ENCODE measurements at places on chromosomes 3 and 15. TPM values are rescaled to one million over a fixed set of nuclear protein-coding genes. Genes with fewer than 3 reads are reported as not detected.

- DNase-seq: peak; percentile 69
These were observed 20.5 kb downstream of the WDR73 start for GRCh38 chr15:84633311-84634227.

- no peak for DNase-seq
These were observed 256.4 kb upstream of the TPM1 start for GRCh38 chr15:62785881-62786828.

DNA sequence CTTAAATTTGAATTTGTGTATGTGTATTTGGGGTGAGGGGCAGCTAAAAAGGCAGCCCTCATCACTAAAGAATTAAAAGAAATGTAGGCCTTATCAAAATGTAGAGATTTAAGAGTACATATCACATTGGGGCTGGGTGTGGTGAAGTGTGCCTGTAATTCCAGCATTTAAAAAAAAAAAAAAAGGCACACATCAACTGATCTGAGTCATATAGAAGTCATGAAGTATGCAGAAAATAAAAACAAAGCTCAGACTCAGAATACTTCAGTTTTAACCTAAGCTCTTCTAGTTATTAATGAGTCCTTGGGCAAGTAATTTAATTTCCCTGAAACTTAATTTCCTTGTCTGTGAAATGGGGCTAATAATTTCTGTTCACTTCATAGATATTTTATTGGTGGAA is 31.6 kb downstream of the SLC24A1 start:
- peak; percentile 31 for DNase-seq

GRCh38 chr3:15384510-15385237 is 42.7 kb downstream of the METTL6 start:
- no peak for DNase-seq

EPHA3 gene
- 5.0 TPM for total RNA-seq

DNA sequence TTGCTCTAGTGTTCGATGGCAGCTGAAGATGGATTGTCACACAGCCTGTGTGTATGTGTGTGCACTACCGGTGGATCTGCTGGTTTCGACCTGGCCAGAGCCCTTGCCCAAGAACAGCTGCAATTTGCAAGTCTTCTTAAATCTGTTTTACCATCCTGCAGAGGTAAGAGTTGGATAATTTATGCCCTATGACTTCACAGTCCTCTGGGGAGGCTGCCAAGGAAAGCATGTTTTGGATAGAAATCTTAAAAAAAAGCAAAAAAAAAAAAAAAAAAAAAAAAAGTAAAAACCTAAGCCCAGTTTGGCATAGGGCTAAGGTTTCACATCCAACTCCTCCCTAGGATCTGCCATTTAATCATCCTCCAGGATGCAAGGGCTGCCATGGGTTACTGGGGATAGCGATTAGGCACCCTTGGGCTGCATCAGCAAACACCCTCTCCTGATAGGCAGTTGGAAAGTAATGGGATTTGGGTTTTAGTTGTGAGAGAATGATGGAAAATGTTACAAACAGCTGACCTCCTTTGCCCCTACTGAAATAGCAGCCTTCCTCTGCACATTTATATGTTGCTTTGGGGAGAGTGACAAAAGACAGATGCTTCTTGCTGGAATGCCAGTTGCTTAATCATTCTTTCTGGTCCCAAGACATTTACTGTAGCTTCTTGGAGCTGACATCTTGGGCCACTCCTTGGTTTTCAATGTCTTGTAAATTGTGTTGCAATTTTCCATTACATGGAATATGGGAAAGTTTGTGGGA is 35.4 kb downstream of the CD200R1L start:
- peak; percentile 94 for DNase-seq

DNA sequence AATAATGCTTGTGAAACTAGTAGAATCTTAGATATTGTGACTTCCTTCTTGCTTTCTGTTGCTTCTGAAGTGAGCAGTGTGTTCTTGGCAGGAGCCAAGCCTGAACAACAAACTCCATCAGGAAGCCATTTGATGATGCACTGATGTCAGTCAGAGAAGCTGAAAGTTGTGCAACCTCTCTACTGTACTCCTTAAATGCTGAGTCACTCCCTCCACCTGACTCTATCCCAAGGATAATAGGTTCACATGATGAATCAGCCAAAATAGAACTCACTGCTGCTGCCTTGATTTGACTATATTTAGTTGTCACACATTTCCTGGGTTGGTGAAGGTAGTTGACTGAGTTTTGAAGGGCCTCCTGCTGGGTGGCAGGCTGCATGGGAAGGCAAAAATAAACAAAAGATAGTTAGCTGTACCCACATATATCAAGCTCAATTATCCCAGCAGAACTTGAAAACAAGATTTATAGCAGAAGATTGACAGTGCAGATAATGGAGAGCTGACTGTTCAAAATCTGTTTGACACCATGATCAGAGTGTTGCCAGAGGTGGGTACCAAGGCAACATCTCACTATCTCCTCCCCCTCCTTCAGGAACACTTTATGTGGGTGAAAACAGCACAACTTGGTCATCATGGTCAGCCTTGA is 328.4 kb upstream of the DPH6 start:
- peak; percentile 71 for DNase-seq

DUOXA1 gene
- total RNA-seq: 0.36 TPM

DNA sequence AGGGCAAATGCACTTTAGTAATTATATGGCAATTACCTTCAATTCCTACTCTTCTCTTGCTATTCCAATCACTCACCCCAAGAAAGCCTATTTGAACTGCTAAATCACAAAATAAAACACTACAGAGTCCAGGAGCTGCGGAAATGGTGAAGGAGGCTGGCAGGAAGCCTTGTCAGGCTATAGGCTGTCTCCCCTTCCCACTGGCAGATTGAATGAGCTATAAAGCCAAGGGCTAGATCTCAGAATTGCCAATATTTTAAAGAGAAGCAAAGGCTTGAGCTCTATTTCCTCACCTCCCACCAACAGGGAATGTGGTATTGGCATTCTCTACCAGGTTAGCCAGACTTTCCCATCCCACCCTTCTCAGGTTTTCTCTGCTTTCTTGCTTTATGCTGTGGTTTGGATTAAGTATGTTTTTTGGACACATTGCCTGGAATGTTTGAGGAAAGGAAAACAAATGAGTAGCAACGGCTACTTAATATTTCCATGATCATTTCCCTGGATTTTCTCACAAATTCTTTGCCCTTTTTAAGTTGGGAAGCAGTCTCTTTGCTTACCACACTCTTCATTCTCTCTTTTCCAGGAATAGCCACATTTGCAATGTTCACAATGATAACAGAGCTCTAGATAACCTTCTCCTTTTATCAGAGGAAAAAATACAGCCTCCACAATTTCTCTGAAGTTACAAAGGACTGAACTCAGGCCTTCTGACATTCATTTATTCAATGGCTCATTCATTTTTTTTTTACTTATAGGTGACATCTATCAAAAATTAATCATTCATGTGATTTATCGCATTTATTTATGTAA is 1125.4 kb downstream of the ROBO1 start:
- peak; percentile 50 for DNase-seq

DYNLT2B gene
- 13.0 TPM for total RNA-seq

GRCh38 chr3:10653241-10653640 is 147.9 kb upstream of the ATP2B2 start:
- DNase-seq: no peak

- DNase-seq: no peak
These were observed 517 bp downstream of the TMA7 start for GRCh38 chr3:48440590-48440958.

DNA sequence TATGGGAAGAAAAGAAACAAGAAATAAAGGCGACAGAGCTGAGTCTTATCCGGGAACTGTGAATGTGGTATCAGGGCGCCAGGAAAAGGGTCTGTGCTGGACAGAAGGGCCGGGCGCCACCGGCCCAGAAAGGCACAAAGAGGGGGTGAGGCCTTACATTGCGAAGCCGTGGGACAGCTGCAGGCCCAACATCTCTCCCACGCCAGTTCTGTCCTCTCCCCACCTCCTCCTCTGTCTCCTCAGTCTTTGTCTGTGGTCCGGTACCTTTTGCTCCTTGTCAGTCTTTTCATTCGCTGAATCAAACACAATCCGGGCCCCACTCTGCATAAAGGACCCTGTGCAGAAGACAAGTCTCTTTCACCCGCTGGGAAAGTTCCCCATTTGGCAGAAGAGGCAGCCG is 81.8 kb downstream of the LRIG1 start:
- no peak for DNase-seq

RYR3 gene
- 1.5 TPM for total RNA-seq

TNFAIP8L3 gene
- total RNA-seq: 1.1 TPM

GRCh38 chr3:166085164-166085856 is 248.1 kb upstream of the BCHE start:
- DNase-seq: no peak

DNA sequence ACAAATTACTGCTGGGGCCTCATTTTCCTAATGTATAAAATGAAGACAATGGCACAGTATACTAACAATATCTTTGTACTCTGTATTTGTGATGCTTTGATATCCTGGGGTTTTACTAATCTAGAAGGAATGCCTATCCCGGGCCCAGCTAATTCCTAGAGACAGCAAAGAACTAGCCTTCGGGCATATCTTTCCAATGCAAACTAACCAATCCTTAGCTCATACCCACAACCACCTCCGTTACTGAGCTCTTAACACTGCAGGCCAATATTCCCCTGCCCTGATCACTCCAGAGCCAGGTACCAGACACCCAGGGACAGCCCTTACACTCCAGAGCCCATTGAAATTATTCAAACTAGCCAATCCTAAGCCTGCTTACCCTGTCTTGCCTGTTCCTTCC is 309.0 kb downstream of the ULK4 start:
- peak; percentile 21 for DNase-seq

DNA sequence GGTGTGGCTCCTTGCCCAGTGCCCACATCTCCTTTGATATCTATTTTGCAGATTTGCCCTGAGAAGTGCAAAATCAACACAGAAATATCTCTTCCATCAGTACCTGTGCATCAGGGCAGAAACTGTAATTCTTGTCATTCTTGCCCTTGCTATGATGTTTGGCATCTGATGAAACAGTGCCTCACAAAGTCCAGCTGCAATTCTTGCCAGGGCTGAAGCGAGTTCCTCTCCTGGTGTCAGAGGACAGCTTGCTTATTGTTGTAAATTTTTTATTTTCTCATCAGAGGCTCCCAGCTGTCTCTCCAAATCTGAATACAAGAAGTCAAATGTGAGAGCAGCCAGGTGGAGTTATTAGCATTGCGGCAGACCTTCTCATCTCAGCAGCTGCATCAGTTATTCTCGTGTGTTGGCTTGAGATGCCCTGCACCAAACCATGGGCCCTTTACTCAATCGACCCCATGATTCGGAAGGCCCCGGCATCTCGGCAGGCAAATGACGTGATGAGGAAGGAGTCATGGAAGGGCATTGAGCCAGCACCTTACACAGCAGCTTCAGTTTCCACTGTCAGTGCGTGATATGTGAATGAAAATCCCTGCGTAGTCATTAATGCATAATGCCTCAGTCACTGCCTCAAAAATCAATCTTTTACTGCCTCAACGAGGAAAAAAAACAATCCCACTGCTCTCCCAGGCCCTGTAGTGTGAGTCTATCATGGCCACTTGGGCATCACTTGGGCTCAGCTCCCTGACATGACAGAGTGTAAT is 93.4 kb downstream of the CCNL1 start:
- peak; percentile 92 for DNase-seq

GRCh38 chr15:76310475-76311099 is 682 bp downstream of the ETFA start:
- DNase-seq: no peak

- no peak for DNase-seq
These were observed 3.8 kb upstream of the ABHD5 start for GRCh38 chr3:43686700-43687498.

MELTF gene
- total RNA-seq: 24.0 TPM

- DNase-seq: no peak
These were observed 22.4 kb downstream of the PLA2G4F start for GRCh38 chr15:42133886-42134502.

CADM2 gene
- 1.5 TPM for total RNA-seq

- DNase-seq: no peak
These were observed 640 bp downstream of the MB21D2 start for GRCh38 chr3:192917028-192917403.

DNA sequence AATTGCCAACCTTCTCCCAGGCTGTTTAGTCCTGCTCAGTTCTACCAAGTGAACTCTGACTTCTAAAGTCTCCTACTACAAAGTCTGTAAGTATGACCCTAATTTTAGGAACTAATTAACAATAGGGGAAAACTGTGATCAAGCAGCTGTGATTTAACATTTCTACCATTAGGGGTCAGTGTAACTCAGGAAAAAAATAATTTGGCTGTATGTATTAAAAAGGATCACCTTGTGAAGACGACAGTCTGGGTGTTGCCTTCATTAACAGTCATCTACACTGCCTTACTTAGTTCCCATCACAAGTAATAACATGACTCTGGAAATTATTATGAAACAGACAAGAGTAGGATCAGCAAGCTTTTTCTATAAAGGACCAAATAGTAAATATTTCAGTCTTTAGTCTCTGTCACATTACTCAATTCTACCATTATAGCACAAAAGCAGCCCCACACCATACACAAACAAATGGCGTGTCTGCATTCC is 4.2 kb upstream of the NPHP3 start:
- no peak for DNase-seq

DNA sequence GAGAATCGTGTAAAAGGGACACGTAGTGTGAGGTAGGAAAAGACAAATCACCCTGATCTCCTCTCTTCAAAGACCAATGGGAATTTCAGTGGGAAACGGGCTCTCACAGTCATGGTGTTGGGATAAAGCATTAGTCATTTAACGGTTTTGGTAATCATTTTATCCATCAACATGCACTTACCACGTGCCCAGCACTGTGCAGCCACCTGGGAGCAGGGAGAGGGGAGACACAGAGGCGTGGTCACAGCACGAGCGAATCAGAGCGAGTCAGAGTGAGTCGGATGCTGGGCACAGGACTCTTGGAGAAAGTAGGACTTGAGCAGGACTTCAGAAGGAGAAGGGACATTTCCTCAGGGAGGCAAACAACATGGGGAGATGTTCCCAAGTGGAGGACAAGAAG is 130.8 kb downstream of the MINAR1 start:
- DNase-seq: no peak

DNA sequence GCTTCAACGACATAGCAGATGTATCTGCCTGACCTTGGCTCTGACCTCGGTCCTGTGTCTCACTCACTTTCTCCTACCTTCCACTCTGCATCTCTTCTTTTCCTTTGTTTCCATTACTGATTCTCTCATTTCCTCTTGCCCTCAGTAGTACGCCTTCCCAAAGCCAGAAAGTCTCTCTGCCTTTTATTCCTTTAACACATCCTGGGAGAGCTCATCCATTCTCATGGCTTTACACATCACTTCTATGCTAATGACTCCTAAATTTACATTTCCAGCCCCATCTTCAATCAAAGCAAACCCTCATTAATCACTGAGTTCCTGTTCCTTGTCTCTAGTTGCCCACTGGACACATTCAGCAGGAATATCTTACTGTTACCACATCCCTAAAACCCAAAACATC is 938.6 kb downstream of the NTRK3 start:
- DNase-seq: no peak

- DNase-seq: no peak
These were observed 5.0 kb downstream of the CISH start for GRCh38 chr3:50606596-50606995.

DNA sequence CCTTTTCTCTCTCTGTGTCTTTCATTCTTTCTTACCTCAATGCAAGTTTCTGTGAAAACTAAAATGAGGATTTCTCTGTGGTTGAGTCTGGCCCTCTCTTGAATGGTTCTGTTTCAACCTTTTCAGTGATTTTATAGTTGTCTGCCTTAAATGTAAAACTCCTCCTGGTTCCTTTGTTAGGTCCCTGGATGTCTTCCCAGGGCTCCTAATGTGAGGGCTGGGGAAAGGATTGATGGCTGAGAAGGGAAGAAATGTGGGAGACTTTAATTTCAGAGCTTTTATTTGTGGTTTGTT is 90.6 kb upstream of the GRM7 start:
- DNase-seq: no peak

CD276 gene
- 220 TPM for total RNA-seq

GRCh38 chr3:119368298-119368697 is 74.1 kb downstream of the ARHGAP31 start:
- no peak for DNase-seq
